Upper lobe of right lung (tissue), 1 donor: ENCODE measurements at places on chromosomes 3 and 15. TPM values are rescaled to one million over a fixed set of nuclear protein-coding genes. Genes with fewer than 3 reads are reported as not detected.

TMC3 gene
- total RNA-seq, result not detected

MAN2A2 gene
- 94.0 TPM for total RNA-seq

MUSTN1 gene
- total RNA-seq, result 5.4 TPM

STRA6 gene
- total RNA-seq, result not detected

KLF15 gene
- 44.6 TPM for total RNA-seq

NEK10 gene
- total RNA-seq, result 0.49 TPM

P4HTM gene
- 38.0 TPM for total RNA-seq

CGGBP1 gene
- 79.2 TPM for total RNA-seq

MRPL3 gene
- 48.8 TPM for total RNA-seq

CDHR4 gene
- total RNA-seq, result not detected

CCR9 gene
- total RNA-seq, result not detected

UBP1 gene
- 62.9 TPM for total RNA-seq

DISP2 gene
- 6.5 TPM for total RNA-seq

GRCh38 chr3:107521469-107522059 is 1.2 kb upstream of the BBX start:
- no peak for DNase-seq

DNA sequence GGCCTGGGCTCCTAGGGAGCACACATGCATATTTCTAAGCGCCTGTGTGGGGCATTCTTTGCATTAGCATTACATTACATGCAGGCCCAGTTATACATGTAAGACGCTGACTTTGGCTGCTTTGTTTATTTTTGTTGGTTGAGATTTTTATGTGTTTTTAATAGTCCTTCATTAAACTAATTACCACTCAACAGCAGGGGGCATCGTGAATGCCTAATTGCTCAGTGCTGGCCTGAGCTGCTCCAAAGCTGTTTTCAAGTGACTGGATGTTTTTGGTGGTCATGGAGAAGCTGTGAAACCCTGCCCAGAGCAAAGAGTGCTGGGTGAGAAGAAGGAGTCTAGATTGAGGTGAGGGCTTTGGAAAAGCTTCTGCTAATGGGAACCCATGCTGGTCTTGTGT is 41.5 kb downstream of the GPD1L start:
- no peak for DNase-seq

DNA sequence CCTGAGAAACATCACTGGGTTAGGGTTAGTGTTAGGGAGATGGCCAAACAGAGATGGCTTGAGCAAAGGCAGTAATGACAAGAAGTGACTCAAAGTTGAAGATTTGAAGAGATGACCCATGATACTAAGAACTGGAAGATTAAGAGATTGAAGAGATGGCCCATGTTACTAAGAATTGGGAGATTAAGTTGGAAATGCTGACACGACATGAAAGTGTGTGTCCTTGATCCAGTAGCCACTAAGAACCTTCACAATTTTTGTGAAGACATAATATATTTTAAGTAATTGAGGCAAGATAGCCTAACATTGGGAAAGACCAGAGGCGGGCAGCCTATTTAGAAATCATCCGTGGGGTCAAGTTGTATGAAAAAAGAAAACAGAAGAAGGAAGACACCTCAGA is 239.4 kb downstream of the ADAMTSL3 start:
- no peak for DNase-seq

DNA sequence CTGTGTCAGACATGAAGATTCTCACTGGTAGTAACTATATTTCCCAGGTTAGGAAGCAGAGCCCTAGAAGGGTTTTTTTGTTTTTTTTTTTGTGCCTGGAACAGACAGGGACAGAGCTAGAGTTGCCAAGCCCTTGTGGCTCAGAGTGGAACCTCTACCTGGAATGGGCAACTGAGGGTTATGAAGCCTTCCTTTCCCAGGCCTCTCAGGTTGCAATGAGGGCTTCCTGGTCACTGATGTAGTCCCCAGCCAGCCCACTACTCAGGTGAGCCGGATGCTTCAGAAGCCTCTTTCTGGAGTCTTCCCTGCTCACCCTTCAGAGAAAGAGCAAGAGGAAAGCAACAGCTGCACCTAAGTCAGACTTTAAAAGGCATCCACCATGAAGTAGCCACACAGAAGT is 48.8 kb upstream of the MANF start:
- no peak for DNase-seq

DNA sequence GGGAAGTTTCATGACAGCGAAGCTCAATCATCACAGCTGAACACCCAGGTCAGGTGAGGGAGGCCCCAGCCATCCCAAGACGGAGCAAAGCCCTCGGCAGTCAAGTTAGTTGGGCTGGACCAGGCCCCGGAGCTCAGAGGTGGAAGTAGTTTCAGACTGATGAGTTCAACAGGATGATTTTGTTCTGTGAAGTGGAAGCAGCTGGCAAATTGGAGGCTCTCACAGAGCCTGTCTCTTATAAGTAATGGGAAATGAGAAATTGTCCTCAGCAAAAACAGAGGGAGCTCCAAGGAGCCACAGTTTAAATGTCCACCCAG is 245.1 kb downstream of the XXYLT1 start:
- DNase-seq, result peak; percentile 38

GRCh38 chr3:46266598-46266997 is 24.3 kb downstream of the CCR3 start:
- no peak for DNase-seq

- DNase-seq, result no peak
Observed at GRCh38 chr15:71195242-71195641, 80.0 kb downstream of the THSD4 start.

DNA sequence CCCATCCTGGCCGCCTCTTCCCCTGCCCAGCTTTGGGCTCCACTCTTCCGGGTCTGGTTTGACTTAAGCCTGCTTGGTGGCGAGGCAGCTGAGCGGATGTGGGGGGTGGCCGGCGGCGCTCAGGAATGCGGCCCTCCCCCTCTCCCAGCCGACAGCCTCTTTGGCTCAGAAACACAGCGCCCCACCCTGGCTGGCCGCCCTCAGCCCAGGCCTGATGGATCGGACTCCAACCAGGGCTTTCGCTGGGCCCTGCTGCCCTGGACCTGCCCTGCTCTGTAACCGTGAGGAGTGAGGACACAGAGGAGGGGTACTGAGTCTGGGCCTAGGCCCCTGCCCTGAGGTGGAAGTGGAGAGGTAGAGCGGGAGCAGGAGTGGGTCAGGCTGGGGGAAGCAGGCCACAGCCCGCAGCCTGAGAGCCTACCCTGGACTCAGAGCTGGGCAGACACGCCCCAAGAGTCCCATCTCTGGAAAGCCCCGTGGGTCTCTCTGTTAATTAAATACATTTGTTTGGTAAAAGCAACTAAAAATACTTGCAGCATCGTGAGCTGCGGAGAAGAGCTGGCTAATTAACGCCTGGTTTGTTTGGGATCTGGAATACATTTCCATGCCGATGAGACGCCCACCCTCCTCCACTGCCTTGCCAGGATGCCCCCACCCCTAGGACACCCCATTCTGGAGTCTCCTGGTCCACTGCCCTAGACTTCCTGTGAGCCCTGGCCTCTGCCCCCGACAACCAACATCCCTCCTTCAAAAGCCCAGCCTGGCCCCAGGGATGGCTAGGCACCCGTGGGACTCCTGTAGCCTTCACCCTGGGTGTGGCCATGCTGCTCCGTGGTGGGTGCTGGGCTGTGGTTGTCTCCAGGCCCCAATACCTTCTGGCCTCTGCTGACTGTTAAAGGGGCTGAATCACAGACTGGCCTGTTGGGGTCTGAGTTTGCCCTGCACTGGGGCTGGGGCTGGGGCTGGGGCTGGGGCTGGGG is 19.6 kb downstream of the PLXNA1 start:
- peak; percentile 93 for DNase-seq

DNA sequence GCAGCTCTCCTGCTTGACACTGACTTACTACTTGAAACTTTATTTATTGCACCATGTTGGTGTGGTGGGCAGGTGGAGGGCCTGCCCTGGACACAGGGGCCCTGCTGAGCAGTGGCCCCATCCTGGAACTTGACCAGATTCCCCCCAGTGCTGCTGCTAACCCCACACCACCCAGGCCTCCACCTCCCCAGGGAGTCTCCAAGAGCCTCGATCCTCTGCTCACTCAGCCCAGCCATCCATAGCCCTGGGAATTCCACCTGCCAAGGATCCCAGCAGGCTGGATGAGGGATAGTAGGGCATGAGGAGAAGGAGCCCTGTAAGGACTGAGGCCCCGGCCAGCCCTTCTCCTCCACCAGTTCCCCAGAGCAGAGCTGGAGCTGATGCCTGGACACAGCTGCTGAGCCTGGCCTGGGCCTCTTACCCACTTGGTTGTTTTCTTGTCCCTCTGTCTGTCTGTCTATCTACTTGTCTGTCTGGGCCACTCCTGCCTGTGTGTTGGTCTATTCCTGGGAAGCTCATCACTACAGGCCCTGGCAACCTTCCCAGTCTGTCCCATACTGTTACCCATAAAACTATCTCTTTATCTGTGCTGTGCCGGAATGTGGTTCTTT is 2.8 kb downstream of the CHAC1 start:
- DNase-seq, result no peak

DNA sequence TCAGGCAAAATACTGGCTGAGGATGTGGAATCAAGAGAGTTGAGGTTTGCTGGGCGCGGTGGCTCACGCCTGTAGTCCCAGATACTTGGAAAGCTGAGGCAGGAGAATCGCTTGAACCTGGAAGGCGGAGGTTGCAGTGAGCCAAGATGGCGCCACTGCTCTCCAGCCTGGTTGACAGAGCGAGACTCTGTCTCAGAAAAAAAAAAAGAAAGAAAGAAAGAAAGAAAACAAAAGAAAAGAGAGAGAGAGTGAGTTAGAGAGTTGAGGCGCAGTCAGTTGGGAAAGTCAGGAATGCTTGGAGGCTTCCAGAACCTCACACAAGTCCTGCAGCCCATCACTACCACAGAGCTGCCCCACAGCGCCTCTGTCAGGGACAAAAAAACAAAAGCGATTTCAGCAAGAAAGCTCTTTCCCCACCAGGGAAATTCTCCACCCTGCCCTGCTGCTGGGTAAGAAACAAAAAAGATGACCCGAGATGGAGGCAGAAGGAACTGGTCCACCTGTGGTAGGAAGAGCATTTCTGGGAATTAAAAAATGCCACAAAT is 13.8 kb downstream of the HDC start:
- no peak for DNase-seq

- DNase-seq, result no peak
Observed at GRCh38 chr3:22900296-22900695, 302.8 kb upstream of the UBE2E2 start.

- no peak for DNase-seq
Observed at GRCh38 chr3:51538115-51538458, 432 bp upstream of the RAD54L2 start.

DNA sequence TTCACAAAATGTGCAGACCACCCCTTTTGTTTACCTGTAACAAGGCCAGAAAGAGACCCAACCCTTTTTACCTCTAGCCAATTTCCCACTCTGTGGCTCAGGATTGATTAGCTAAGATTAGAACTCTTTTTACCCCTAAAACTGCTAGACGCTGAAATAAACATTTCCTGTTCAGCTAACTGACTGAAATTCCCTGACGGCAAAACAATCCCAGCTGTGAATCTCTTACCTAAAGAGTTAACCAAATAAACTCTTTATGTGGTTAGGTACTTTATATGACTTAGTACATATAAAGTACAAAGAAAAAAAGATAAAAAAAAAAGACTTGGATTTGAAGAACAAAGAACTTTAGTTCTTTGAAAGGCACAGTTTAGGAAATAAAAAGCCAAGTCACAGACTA is 988.7 kb downstream of the FHIT start:
- no peak for DNase-seq

GRCh38 chr15:75731248-75732151 is 18.9 kb upstream of the CSPG4 start:
- DNase-seq, result peak; percentile 73

DNA sequence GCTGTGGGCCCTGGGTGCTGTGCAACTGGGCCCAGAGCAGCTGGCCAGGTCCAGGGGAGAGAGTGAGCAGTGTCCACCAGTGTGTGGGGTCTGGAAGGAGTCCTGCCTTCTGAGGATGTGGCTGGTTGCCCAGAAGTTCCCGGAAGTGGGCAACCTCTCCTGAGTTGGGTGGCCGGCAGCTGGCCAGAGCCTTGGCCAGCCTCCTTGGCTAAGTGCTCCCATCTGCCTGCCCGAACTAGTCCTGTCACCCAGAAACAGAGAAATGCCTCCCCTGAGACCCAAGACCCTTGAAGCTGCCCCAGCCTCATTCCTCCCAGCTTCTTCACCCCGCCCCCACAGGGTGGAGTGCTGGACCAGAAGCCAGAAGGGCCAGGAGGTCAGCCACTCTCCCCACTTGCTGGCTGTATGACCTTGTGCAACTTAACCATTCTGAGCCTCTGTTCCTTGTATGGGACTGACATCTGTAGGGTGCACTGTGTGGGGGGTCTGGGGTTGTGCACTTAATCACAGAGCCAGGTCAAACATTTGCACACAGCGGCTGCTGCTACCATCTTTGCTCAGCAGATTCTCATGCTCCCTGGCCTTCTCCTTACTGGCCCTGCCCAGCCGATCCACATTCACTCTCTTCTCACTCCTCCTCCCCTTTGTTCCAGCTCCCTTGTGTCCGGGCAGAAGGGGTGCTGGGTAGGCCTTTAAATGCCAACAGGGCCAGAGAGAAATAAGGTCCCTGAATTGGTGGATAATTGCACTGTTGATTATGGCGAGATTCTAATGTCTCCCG is 7.5 kb upstream of the ALAS1 start:
- DNase-seq, result no peak

GRCh38 chr3:98185180-98185579 is 18.7 kb downstream of the OR5H15 start:
- no peak for DNase-seq

GRCh38 chr3:144840866-144841265 is 869.2 kb downstream of the DIPK2A start:
- no peak for DNase-seq

- no peak for DNase-seq
Observed at GRCh38 chr3:124246376-124246775, 254.5 kb upstream of the ROPN1 start.

DNA sequence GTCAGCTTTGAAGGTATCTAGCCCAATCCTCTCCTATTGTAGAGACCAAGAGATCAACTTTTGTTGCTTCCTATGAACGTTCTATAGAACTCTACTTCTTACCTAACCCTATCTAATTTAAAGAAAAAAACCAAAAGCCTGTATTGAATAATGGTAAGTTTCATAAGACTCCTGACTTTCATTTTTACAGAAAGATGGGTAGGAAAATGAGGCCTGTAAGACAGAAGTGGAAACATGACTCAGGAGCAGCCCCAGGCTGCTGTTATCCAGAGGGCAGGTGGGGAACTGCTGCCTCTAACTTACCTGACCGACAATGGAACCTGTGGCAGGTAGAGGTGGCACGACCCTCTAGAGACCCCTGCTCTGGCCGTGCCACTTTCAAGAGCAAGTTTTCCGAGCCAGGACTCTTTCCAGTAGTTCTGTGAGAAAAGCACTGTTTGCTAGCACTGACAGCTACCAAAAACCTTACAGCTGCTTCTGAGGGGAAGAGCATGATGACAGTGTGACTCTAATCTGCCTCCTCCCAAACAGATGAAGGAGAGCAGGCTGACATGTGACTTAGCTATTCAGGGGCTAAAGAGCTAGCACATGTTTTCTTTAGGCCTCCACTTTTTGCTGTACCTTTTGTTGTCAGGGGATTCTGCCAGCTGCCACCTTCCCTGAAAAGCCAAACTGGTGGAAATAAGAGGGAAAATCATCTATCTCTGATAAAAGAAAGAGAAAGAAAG is 17.5 kb downstream of the POPDC2 start:
- DNase-seq, result no peak

DNA sequence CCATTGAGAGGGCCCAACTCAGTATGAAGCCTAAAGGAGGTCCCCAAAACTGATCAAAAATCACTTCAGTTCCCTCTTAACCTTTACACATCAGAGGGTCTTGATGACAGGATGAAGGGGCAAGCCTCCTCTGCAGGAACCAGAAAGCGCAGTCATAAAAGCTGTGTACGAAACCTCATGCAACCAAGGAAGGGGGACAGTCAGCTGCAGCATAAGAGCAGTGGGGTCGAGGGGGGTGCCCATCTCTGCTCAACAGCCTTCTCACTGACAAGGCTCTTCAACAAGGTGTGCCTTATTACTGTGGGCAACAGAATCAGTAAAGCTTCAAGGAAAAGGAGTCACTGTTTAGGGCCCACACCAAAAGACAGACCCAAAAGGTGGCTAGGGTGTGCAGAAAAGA is 3.9 kb downstream of the POC1A start:
- DNase-seq, result no peak
